ENCODE measurements at places on chromosomes 2 and 18.

DNA sequence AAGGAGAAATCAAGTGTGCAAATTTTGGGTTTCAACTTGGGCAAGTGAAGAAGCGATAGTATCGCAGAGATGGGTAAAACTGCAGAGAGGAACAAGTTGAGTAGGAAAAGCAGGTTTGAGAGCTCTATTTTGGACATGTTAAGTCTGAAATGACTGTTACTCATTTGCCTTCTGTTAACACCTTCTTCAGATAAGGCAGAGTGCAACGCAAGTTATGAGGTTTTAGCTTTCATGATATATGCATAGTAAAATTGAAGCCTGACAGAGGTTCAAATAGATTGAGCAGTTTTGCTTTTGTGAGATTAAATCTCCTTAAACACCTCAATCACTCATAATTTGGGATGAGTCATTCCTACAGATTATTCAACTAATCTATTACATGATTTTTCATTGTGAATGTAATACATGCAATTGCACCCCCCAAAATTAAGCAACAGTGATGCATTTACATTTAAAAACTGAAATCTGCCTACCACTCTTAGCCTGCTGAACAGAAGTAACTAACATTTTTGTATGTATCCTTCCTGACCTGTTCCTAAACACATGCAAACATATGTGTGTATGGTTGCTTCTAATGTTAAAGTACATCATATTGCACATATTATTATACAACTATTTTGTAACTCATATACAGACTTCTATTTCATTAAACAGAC is 575.4 kb downstream of the ARHGAP15 start:
- H3K36me3 ChIP-seq: no peaks in the 10 kb centered on the region
- no peak overlapping the region for H3K4me3 ChIP-seq

GRCh38 chr18:49055754-49056172 is 105.0 kb upstream of the SMAD7 start:
- no peak overlapping the region for H3K27ac ChIP-seq
- H3K27me3 ChIP-seq: no peaks in the 10 kb centered on the region
- no peaks in the 10 kb centered on the region for H3K4me1 ChIP-seq
- no peak for DNase-seq
- no peaks in the 10 kb centered on the region for H3K36me3 ChIP-seq

GRCh38 chr2:99112617-99113016 is 28.9 kb upstream of the C2orf15 start:
- DNase-seq: no peak
- H3K27ac ChIP-seq: no peak overlapping the region
- H3K4me3 ChIP-seq: no peak overlapping the region
- no peaks in the 10 kb centered on the region for H3K36me3 ChIP-seq

- H3K27ac ChIP-seq: no peak overlapping the region
- H3K4me1 ChIP-seq: peaks cover 16% of the 10 kb centered on the region
- DNase-seq: no peak
These were observed 128.5 kb downstream of the QPCT start for GRCh38 chr2:37472959-37473358.

- peak overlapping the region; percentile 10 for H3K4me3 ChIP-seq
- peaks cover 4% of the 10 kb centered on the region for H3K36me3 ChIP-seq
- no peaks in the 10 kb centered on the region for H3K27me3 ChIP-seq
- no peaks in the 10 kb centered on the region for H3K4me1 ChIP-seq
- DNase-seq: no peak
These were observed 1.4 kb downstream of the ATG4B start for GRCh38 chr2:241638940-241639339.

DNA sequence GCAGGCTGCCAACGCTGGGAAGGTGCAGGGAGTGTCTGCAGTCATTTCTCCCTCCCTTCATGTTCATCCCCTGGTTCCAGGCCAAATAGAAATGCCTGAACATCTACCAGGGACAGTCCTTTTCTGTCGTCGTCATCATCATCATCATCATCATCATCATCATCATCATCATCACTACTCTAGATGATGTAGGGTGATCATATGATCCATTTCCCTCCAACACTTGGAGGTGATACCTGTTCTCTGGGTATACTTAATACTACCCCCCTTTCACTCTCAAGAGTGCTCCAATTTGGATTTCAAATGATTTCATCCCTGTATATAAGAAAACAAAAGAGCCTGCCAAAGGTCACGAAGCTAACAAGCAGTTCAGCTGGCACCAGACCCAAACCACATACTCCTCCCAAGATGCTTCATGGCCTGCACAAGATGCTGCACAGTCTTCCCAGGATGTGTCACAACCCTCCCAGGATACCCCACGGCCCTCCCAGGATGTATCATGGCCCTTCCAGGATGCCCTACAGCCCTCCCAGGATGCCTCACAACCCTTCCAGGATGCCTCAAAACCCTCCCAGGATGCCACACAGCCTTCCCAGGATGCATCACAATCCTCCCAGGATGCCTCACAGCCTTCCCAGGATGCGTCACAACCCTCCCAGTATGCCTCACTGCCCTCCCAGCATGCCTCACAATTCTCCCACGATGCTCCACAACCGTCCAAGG is 257.9 kb downstream of the DYSF start:
- no peaks in the 10 kb centered on the region for H3K4me1 ChIP-seq
- no peaks in the 10 kb centered on the region for H3K36me3 ChIP-seq
- H3K4me3 ChIP-seq: no peak overlapping the region
- no peak for DNase-seq

DNA sequence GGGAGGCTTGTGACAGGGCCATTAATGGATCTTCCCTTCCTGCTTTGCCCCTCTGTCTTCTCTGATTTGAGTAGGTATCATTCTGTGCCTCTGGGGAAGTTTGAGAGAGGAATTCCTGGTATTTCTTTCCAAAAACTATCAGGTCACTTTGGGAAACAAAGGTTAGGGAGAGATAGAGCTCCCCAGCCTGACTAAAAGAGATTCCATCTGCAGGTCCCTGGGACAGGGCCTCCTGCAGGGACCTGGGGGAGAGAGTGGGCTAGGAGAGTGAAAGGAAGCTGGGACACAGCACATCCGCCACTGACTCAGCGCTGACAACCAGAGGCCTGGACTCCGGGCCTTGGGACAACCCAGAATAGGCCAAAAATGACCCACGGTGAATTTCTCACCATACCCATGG is 6.4 kb downstream of the GALNT14 start:
- no peaks in the 10 kb centered on the region for H3K4me1 ChIP-seq
- H3K27me3 ChIP-seq: no peaks in the 10 kb centered on the region
- H3K36me3 ChIP-seq: no peaks in the 10 kb centered on the region
- H3K4me3 ChIP-seq: no peak overlapping the region
- no peak overlapping the region for H3K27ac ChIP-seq
- DNase-seq: no peak

- H3K27ac ChIP-seq: peak overlapping the region; percentile 68
- peaks cover 15% of the 10 kb centered on the region for H3K4me1 ChIP-seq
- H3K4me3 ChIP-seq: no peak overlapping the region
- no peaks in the 10 kb centered on the region for H3K27me3 ChIP-seq
- H3K36me3 ChIP-seq: no peaks in the 10 kb centered on the region
- peak; percentile 46 for DNase-seq
These were observed 11.4 kb upstream of the DYNC1I2 start for GRCh38 chr2:171675810-171676345.

GRCh38 chr2:32626639-32627221 is 1.1 kb upstream of the TTC27 start:
- no peak overlapping the region for H3K4me3 ChIP-seq
- no peak for DNase-seq
- no peaks in the 10 kb centered on the region for H3K4me1 ChIP-seq
- H3K27me3 ChIP-seq: no peaks in the 10 kb centered on the region

GRCh38 chr2:152097290-152097800 is 1.5 kb downstream of the CACNB4 start:
- peaks cover 4% of the 10 kb centered on the region for H3K27me3 ChIP-seq
- DNase-seq: peak; percentile 3
- H3K36me3 ChIP-seq: no peaks in the 10 kb centered on the region
- H3K4me1 ChIP-seq: no peaks in the 10 kb centered on the region

DNA sequence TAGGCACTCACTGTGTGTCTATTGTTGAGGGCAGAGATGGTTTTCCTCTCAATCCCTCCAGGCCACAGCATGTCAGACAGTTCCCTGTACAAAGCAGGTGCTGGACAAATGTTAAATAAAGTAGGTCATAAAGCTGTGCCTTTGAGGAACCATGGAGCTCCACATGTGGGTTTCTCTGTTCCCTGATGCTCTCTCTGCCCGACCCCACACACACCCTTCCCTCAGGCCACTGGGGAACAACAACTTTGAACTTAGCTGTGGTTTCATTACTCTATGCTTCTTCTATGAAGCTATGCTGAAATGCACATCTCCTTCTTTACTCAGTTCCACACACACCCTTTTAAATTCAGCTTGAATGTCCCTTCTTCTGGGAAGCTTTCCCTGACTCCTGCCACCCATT is 415.3 kb downstream of the HRH4 start:
- H3K27me3 ChIP-seq: no peaks in the 10 kb centered on the region
- no peak overlapping the region for H3K27ac ChIP-seq
- H3K4me3 ChIP-seq: no peak overlapping the region

DNA sequence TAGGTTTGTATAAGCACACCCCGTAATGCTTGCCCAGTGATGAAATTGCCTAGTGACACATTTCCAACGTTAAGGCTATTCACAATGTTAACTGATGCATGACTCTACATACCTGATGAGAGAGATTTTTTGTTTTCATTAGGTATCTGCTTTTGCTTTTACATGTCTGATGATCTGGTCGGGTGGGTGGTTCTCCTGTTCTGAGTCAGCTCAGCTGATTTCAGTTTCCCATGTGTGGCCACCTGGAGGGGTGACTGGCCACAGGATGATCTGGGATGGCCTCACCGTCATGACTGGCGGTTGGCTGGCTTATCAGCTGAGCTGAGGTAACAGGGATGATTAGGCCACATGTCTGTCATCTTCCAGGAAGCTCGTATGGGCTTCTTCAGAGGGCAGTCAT is 33.8 kb upstream of the ACYP2 start:
- H3K4me3 ChIP-seq: no peak overlapping the region
- no peak overlapping the region for H3K27ac ChIP-seq
- H3K4me1 ChIP-seq: no peaks in the 10 kb centered on the region
- H3K36me3 ChIP-seq: no peaks in the 10 kb centered on the region

Data from Caco-2 (cell line).